ENCODE measurements at places on chromosomes 1 and 21. TPM values are rescaled to one million over a fixed set of nuclear protein-coding genes. Genes with fewer than 3 reads are reported as not detected.

DNA sequence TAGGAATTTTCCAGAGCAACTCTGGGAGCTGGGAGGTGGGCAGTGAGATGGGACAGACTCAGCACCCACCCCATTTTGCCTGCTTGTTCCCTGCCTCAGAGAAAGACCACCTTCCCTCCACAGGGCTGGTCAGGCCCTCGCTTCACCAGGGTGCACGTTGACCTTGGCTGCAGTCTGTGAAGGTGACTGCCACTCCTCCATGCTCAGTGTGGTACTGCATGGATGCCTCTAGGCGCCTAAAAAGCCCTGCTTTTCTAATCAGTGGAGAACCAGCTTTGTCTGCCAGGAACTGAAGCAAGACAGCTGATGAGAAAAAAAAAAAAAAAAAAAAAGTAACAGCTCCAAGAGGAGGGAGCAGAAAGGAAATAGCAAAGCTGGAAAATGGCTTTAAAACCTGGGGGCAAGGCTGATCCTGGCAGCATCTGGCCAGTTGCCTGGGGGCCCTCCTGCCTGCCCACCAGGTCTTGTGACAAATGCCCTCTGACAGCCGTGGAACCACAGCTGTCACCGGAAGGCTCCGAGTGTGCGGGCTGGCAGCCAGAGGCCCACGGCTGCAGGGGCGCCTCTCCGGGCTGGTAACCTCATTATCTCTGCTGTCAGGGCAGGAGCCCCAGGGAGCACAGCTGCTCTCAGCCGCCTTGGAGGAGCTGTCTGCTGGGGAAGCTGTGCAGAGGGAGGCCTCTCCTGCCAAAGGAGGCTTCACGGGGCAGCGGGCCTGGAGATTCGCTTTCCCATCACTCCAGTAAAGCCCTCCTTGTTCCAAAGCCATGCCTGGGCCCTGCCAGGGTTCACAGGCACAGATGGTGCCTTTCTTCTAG lies 13.7 kb downstream of the KIAA1614 start:
- DNase-seq: peak; percentile 86

DNA sequence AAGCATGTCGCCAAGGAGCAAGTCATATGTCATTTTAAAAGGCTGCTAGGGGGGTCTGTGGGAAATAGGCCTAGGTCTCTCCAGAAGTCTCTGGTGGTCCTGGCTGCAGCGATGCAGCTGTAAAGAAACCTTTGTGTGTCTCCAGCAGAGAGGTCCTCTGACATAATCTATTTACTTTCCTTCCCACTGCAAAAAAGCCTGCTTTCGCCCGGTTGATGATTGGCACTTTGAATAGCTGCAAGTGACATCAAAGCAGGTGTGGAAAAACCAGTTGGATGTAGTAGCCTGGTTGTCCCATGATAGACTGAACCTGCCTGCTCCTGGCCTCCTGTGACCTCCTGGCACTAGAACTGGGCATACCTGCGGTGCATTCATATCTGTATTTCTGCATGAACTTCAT lies 13.8 kb downstream of the RASSF5 start:
- DNase-seq: no peak

DNA sequence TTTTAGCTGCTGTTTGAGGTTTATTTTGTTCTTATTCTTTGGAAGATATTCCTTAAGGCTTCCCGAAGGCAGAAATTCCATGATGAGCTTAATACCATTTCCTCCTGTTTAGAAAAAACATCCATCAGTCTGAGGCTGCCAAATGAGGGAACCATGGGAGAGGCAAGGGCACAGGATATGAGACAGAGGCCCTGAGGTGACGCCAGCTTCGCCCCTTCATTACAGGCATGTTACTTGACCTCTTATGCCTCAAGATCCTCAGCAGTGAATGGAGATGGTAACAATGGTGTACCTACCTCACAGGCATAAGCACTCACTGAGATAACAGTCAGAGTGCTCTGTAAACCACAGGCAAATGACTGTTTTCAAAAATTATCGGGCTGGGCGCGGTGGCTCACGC lies 93.6 kb downstream of the RAVER2 start:
- DNase-seq: no peak

GRCh38 chr1:65992831-65993271 lies 200.2 kb downstream of the PDE4B start:
- no peak for DNase-seq

GRCh38 chr1:6124341-6124740 lies 55.8 kb downstream of the CHD5 start:
- no peak for DNase-seq

Gene IBA57
- 1.5 TPM for total RNA-seq

DNA sequence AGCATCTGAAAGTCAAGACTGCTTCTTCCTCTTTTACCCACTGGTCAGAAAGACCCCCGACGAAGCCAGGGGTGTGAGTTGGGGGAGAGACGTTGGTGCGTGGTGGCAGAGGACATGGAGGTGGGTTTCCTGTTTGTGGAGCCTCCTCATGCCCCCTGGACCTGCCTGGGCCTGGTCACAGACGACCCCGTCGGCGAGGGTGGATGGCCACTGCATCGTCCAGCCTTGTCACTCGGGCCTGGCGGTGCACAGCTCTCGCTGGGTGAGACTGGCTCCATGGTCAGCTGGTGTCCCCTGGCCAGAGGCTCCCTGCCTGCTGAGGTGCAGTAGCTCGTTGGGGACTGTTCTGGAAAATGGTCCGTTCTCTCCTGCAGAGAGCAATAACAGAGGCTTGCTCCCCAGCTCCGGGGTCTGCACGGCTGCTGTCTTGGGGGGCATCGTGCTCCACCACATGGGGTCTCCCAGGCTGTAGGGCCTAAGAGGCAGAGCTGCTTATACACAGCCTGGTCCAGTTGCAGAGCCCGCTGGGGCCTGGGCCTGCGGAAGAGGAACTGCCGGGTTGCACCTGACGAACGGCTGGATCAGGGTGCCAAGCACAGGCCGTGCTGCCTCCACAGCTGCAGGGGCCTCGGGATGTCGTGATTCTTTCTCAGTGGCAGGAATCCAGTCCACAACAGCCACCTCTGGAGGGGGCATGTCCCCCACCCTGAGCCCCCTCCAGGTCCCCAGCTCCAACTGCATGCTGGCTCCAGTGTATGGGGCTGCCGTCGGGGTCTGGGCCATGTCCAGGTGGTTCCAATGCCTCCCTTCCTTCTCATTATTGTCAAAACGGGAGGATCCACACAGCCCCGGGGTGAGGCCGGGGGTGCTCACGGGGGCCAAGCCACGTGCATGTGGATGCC lies 18.0 kb upstream of the ACTRT2 start:
- DNase-seq: no peak

- DNase-seq: peak; percentile 56
Measured at GRCh38 chr1:59124166-59124565, 172.7 kb upstream of the FGGY start.

GRCh38 chr1:83026745-83027144 lies 972.2 kb downstream of the TTLL7 start:
- DNase-seq: peak; percentile 35

GRCh38 chr1:37290718-37291117 lies 183.7 kb upstream of the ZC3H12A start:
- DNase-seq: no peak

GRCh38 chr1:204167730-204168129 lies 1.6 kb upstream of the REN start:
- DNase-seq: no peak

- peak; percentile 99 for DNase-seq
Measured at GRCh38 chr1:155001675-155002463, 733 bp upstream of the ZBTB7B start.

Gene ADORA1
- 5.6 TPM for total RNA-seq

- no peak for DNase-seq
Measured at GRCh38 chr1:40773748-40774265, 9.8 kb upstream of the KCNQ4 start.

DNA sequence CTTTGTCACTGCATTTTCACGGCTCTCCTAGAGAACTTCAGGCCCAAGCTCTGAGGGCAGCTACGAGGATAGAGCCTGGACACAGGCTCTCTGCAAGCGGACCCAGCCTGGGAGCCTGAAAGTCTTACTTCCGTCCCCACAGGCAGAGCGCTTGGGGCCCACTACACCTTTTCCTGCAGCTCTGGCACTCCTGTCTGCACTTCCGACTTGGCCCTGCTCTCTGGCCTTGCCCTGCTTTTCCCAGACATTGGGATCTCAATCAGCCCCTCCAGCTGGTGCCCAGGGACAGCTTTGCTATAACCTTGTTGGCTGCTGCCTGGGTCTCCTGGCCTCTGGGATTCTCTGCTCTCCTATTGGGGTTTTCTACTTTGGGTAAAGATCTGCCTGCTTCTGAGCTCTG lies 27.6 kb downstream of the WNT4 start:
- DNase-seq: no peak

DNA sequence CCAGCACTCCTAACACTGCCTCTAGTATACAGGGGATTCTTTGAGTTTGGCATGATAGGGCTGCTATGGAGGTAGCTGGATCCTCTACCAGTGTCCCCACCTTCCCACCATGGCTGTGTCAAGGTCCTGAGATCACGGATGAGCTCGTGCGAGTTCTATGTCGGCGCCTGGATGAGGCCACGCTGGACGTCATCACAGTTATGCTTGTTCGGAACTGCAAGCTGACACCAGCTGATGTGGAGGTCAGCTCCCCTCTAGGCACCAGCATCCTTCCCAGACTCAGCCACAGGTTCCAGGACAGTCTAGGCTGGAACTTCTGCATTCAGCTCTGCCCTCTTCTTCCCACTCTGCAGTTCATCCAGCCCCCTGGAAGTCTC lies 15.2 kb downstream of the HYI start:
- DNase-seq: no peak

GRCh38 chr1:155277902-155278688 lies 832 bp downstream of the HCN3 start:
- peak; percentile 33 for DNase-seq

- DNase-seq: peak; percentile 57
Measured at GRCh38 chr1:69524015-69524414, 43.7 kb upstream of the LRRC7 start.

Gene CDC42
- 550 TPM for total RNA-seq

DNA sequence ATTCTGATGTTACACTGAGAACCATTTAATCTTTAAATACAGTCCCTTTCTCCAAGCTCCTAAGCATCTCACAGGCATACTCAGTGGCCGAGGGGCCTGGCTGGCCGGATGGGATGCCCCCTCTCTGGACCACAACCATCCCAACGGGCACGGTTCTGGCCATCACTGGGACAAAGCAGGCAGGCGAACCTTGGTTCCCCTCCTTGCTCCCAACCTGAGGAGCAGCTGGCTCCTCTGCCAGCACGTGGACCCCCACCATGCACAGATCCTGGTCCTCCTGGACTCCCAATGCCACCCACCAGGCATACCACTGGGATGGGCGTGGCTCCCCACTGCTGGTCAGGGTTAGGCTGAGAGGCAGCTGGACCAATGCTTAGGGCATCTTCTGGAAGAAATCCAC lies 19.8 kb upstream of the PRDM16 start:
- DNase-seq: no peak

Gene PRDM16
- total RNA-seq: not detected

Gene C4BPA
- not detected for total RNA-seq

GRCh38 chr1:240524356-240525069 lies 87.4 kb downstream of the GREM2 start:
- DNase-seq: no peak
